ENCODE measurements at places on chromosomes 2 and 18. TPM values are rescaled to one million over a fixed set of nuclear protein-coding genes. Genes with fewer than 3 reads are reported as not detected.

AOX1 gene
- 86.3 TPM for total RNA-seq

C2orf81 gene
- 1.00 TPM for total RNA-seq

STEAP3 gene
- 23.6 TPM for total RNA-seq

PLGLB2 gene
- total RNA-seq, result 2.1 TPM

EVA1A gene
- total RNA-seq, result 35.9 TPM

HTRA2 gene
- total RNA-seq, result 43.6 TPM

RNU2-63P gene
- total RNA-seq, result not detected

CYBRD1 gene
- total RNA-seq, result 192 TPM

RGPD8 gene
- total RNA-seq, result 9.5 TPM
